ENCODE measurements at places on chromosomes 3 and 15. TPM values are rescaled to one million over a fixed set of nuclear protein-coding genes. Genes with fewer than 3 reads are reported as not detected.

The FGF12 gene
- total RNA-seq = 1.6 TPM

The BLM gene
- 13.0 TPM for total RNA-seq

GRCh38 chr3:178513546-178514380, 22.5 kb upstream of the KCNMB2 start:
- DNase-seq = no peak

DNA sequence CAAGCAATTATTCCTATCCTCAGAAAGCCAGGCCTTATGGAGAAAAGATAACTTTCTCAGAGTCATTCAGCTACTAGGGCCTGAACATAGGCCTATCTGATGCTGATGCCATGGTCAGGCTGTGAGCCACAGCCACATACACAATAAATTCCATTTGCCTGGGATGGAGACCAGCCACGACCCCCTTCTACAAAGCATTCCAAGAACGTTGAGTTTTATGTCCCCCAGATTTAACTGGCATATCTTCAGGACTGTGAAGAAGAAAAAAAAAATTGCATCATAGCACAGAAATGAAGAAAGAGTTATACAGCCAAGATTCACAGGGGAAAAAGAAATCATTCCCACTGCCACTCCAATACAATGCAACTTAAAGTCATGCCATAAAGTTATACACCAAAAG, 100.0 kb downstream of the THBS1 start:
- DNase-seq = no peak

GRCh38 chr15:41648770-41649169, 11.4 kb upstream of the MGA start:
- no peak for DNase-seq

DNA sequence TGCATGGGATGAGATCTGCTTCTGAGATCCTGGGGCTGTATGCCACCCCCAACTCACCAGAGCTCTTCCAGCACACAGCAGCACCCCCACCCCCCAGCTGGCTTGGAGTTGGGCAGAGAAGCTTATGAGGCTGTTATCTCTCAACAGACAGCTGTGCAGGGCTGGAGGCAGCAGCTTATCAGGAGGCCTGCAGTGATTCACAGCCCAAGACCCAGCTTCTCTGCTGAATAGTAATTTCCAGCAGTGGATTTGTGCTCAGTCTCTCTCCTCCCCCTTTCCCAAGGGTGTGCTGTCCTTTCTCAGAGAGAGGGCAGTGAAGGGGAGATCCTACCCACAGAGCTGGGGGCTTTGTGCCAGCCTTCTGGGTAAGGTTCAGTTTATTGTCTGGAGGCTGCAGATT, 2.1 kb downstream of the RPP25 start:
- no peak for DNase-seq

- no peak for DNase-seq
Observed at GRCh38 chr3:29319262-29319661, 38.4 kb downstream of the RBMS3 start.
